ENCODE measurements at places on chromosomes 7 and 10. TPM values are rescaled to one million over a fixed set of nuclear protein-coding genes. Genes with fewer than 3 reads are reported as not detected.

Gene FAM170B
- total RNA-seq = not detected

Gene TAS2R16
- not detected for total RNA-seq

Gene TAS2R3
- 1.2 TPM for total RNA-seq

Gene MKX
- total RNA-seq = 3.9 TPM

Gene DDC
- total RNA-seq = not detected

Gene CALHM3
- total RNA-seq = not detected

Gene GIMAP8
- not detected for total RNA-seq

Gene PDK4
- 0.29 TPM for total RNA-seq

Gene UPK3B
- total RNA-seq = not detected

Gene LLCFC1
- not detected for total RNA-seq

Gene EIF5AL1
- 1.1 TPM for total RNA-seq

Gene NANOS1
- 3.0 TPM for total RNA-seq

Gene SHOC2
- 80.7 TPM for total RNA-seq

Gene TSPAN33
- total RNA-seq = 6.5 TPM

Gene C7orf25
- 8.8 TPM for total RNA-seq

Gene SPDYE1
- not detected for total RNA-seq

Gene TRIM50
- not detected for total RNA-seq

Gene CALCR
- total RNA-seq = 5.4 TPM

Gene AKR1C4
- not detected for total RNA-seq

Gene SPDYE16
- not detected for total RNA-seq

Gene FZD1
- total RNA-seq = 6.8 TPM

Gene SLC12A9
- total RNA-seq = 26.7 TPM

Gene ASZ1
- not detected for total RNA-seq

Gene FZD8
- total RNA-seq = 30.9 TPM

Gene LDB3
- 3.9 TPM for total RNA-seq

Gene GALNT17
- total RNA-seq = 7.8 TPM

Gene TMEM176B
- total RNA-seq = 0.26 TPM

Gene CCT6A
- total RNA-seq = 180 TPM

Gene STAMBPL1
- 1.5 TPM for total RNA-seq

Gene ACTR1A
- total RNA-seq = 145 TPM

Gene PLXDC2
- 44.5 TPM for total RNA-seq

Gene CCDC172
- not detected for total RNA-seq

Gene PDE1C
- 14.9 TPM for total RNA-seq

Gene DKK1
- total RNA-seq = 7.4 TPM

Gene SUGCT
- 17.9 TPM for total RNA-seq

Gene TAS2R60
- not detected for total RNA-seq

Gene ZNF248
- 0.89 TPM for total RNA-seq

Gene SPOCK2
- 1.4 TPM for total RNA-seq

Gene IFIT1B
- total RNA-seq = not detected

Gene TAS2R4
- 1.1 TPM for total RNA-seq

Gene TMEM229A
- total RNA-seq = 0.09 TPM

Gene DPY19L1
- total RNA-seq = 46.4 TPM

Gene MET
- 8.2 TPM for total RNA-seq

Gene STN1
- total RNA-seq = 17.3 TPM

Gene CPEB3
- 1.2 TPM for total RNA-seq

Gene FAM25C
- total RNA-seq = not detected

Gene CASTOR2
- 21.3 TPM for total RNA-seq

Gene TES
- total RNA-seq = 184 TPM

Gene KCNIP2
- total RNA-seq = 1.9 TPM

Gene GTF2IRD2
- 5.3 TPM for total RNA-seq

Gene PAX4
- not detected for total RNA-seq

Gene KIN
- total RNA-seq = 18.0 TPM

Measured in astrocyte (in vitro differentiated cells and primary cell).